ENCODE measurements at places on chromosomes 5 and 9.

DNA sequence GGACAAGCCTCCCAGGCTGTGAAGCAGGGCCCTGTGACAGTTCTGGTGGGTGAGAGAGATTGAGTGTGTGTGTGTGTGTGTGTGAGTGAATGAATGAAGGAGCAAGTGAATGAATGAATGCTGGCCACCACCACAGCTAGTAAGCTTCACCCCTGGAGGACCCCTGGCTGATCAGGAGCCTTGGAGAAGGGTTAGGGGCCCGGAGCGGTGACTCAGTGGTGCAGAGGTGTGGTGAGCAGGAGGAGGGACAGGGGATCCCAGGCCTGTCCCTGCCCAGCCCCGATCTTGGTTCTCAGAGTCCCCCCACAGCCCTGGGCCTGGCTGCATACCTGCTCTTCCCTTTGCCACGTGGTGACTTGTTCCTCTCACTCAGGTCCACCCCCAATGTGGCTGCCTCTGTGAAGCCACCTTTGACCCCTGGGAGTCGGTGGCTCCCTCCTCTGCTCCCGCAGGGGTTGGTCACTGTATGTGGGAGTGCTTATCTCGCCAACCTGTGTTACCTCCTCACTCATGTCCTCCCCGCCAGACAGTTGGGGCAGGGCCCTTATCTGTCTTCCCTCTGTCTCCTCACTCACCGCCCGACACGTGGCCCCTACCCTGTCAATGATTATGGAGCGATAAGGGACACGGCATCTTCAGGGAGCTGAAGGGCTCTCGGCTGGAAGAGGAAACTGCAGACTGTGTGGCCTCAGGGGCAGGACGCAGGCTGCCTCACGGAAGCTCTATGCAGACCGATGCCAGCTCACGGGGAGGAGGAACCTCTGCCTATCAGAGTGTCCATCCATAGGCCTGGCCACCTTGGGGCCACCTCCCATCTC lies 99.9 kb upstream of the PITX1 start:
- no peak for DNase-seq

GRCh38 chr9:88536951-88537760 lies 2.2 kb downstream of the NXNL2 start:
- DNase-seq = no peak

DNA sequence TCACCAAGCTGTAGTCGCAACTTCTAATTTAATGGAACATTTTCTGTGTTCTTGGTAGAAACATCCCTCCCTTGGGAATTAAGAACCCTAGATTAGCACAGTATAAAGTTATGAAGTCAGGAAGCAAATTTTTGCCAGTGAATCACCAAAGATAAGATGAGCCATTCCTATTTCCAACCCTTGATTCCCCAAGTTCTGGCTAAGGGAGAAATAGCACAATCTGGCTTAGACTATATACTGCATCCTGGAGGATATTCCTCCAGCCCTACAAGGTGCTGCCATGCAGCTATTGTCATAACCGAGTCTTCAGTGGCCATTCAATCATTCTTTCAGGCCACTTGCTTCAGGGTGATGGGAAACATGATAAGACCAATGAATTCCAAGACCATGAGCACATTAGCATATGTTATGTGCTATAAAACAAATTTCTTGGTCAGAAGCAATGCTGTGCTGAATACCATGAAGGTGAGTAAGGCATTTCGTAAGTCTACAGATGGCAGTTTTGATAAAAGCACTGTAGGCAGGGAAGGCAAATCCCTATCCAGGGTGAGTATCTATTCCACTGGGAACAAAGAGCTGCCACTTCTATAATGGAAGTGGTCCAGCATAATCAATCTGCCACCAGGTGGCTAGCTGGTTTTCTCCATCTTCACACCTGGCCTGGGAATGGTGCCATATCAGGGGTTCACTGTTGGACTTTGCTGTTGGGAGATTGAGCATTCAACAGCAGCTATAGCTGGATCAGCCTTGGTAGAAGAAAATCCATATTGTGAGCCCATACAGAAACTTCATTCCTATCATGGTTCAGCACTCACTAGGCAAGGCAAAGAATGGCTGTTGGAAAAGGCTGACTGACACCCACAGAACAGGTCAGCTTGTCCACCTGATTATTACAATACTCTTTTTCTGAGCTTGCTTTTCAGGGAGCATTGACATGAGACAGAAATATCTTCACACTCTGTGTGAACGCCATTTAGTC lies 19.6 kb upstream of the ARL15 start:
- DNase-seq = peak; percentile 96

DNA sequence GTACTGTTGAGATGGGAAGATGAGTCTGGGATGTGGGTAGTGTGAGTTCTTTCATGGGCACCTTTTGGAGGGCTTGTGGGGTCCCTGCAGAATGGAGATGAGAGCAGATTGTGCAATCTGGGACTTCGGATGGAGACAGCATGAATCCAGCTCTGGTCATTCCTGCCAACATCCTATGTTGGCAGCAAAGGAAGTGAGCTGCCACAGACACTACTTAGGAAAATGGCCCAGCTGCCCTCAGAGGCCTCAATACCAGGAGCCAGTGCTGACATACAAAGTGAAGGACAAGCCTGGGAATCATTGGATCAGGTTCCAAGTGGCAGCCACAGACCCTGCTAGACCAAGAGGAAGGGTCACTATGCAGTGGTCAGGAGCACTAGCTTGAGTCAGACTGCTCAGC lies 402.8 kb downstream of the CDK5RAP2 start:
- no peak for DNase-seq

Measured in HFFc6 (cell line).